CD4-positive, alpha-beta T cell treated with Interleukin-6 at 100 ng/mL for 8 hours (primary cell): ENCODE measurements at places on chromosomes 13 and 19.

GRCh38 chr13:61728471-61728870, 312.8 kb upstream of the PCDH20 start:
- DNase-seq: no peak

DNA sequence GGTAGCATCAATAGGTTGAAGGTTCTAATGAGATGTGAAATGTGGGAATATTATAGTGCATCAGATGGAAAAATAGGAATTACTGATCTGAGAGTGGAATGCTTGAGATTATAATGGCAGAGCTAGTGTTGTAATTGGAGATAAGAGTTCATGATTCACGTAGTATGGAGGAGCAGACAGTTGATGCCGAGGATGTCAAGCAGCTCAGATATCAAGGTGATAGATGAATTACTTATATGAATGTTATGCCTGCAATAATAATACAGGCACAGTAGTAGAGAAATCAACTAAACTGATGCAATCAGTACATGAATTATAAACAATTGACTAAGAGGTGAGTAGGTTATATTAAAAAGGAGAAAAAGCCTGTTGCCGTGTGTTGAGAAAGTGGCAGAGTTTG, 793.2 kb upstream of the GPC6 start:
- DNase-seq: no peak

GRCh38 chr19:56130006-56130405, 8.9 kb upstream of the ZNF787 start:
- no peak for DNase-seq

GRCh38 chr19:9818175-9818733, 625 bp downstream of the FBXL12 start:
- no peak for DNase-seq

GRCh38 chr13:36059321-36059720, 71.9 kb downstream of the DCLK1 start:
- no peak for DNase-seq

DNA sequence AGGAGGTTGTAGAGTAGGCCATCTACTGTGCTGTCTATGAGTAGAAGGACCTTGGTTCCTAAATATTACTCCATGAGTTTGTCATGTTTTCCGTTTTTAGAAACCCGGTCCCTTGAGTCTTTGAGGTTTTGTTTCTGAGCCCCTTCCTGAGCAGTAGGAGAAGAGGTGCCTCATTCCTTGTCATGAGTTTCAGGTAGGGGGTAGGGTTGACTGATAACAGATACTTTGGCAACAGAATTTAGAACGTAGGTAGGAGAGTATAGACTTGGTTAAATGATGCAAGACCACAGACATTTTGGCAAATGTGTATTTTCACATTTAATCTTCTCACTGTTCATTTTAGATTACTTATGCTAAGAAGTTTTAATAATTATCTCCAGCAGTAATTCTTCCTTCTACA, 24.6 kb downstream of the LMO7 start:
- no peak for DNase-seq

DNA sequence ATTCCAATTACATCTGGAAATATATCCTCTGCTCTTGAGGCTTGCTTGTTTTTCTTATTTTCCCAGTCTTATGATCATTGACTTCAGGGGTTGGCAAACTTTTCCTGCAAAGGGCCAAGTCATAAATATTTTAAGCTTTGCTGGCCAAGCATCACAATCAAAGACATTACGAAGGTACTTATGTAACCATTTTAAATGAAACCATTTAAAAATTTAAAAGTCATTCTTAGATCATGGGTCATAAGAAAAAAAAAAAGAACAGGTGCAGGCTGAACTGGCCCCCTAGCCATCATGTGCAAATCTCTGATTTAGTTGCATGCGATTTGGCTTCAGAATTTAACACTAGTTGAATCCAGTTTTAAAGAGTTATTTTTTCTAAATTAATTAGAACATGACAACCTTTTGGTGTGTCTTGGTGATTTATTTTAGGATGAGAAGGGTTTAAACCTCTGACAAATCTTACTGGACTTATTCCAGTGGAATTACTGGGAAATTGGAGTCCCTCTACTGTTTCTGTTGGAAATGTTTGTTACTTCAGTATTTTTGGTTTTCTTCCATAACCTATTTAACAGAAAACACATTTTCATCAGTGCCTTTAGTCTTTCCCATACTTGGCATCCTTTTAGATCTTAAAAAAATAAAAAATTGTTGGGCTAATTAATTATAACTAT, 148.1 kb downstream of the NHLRC3 start:
- no peak for DNase-seq

DNA sequence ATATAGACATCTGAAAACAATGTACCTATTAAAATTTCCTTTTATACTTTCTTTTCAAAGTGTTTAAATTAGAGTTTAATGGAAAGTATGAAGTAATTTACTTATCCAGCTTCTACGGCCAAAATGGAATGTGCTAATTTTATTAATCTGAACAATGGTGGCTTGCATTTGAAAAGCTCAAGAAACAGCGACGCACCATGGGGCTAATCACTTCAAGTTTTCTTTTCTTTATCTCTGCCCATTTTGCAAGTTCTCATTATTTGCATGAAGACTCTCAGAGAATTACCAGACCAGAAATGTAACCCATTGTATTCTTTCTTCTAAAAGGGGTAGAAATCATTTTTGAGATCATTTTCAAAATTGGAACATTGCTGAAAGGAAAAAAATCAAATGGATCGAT, 204.0 kb upstream of the STARD13 start:
- no peak for DNase-seq

DNA sequence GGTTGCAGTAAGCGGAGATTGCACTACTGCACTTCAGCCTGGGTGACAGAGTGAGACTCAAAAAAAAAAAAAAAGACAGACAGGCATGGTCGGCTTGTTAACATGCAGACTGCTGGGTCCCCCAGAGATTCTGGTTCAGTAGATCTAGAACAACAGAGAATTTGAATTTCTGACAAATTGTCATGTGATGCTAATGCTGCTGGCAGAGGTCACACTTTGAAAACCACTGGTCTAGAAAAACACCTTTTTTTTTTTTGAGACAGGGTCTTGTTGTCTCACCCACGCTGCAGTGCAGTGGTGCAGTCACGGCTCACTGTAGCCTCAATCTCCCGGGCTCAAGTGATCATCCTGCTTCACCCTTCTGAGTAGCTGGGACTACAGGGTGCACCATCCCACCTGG, 7.7 kb upstream of the LRFN3 start:
- DNase-seq: no peak

- DNase-seq: no peak
Measured at GRCh38 chr13:113888701-113889330, 24.9 kb upstream of the GAS6 start.

GRCh38 chr19:13764821-13765394, 586 bp downstream of the MRI1 start:
- DNase-seq: no peak

GRCh38 chr13:57137585-57137984, 3.1 kb upstream of the PRR20A start:
- DNase-seq: no peak

DNA sequence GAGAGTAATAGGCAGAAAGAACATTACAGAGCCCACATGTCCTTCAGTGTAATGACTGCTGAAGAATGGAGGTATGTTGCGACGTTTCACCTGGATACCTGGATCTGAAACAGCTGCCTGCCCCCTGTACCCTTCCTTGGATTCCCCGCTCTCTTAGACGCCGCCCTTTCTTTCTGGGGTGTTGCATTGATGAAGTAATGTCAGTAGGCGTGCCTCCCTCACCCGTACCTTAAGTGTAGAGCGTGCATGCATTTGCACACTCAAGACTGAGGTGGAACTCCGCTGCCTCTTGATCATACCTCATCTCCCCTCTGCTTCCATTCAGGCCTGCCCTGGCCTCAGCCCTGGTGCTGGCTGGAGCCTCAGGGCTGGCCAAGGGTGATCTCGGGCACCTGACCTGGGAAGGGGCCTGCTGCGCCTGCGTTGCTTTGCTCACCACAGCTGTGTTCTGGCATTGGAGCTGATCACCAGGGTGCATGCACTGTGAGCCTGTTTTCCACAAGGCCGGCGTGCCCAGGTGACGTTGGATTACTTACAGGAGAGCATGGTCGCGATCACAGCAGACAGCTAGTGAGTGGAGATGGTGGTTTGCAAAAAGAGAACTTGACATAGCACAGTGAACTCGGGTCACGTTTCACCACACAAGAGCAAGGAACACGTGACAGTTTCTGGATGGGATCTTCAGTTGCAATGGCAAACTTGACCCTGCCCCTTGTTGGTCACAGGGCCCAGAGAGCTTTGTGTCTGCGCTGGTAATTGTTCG, 99.0 kb downstream of the ARHGEF7 start:
- no peak for DNase-seq

DNA sequence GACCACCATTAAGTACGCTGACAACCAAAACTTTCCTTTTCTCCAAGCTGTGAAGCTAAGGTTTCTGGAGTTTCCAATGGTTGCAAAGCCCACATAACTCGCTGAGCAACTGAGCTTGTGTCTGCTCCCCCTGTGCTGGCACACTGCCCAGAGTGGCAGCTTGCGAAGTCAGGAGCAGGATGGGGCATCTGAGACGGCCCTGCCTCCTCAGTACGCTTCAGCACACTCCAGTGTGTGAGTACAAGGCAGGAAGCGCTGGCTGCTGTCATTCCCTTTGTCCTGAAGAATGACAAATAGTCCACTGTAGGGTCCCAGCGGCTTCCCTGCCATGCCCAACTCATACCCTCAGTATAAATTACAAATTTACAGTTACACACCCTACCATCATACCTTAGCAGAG, 51.5 kb downstream of the SKA3 start:
- DNase-seq: no peak

GRCh38 chr19:18110609-18111232, 13.1 kb downstream of the MAST3 start:
- no peak for DNase-seq

- DNase-seq: no peak
Measured at GRCh38 chr19:33440682-33441081, 67.2 kb downstream of the CEBPG start.

GRCh38 chr19:34128558-34129250, 43.6 kb upstream of the LSM14A start:
- DNase-seq: no peak

- DNase-seq: no peak
Measured at GRCh38 chr13:95386370-95386769, 85.1 kb upstream of the ABCC4 start.

GRCh38 chr13:47859165-47859564, 141.9 kb downstream of the SUCLA2 start:
- DNase-seq: no peak

GRCh38 chr19:50858886-50859285, 4.2 kb downstream of the KLK3 start:
- no peak for DNase-seq

- no peak for DNase-seq
Measured at GRCh38 chr13:74466864-74467263, 332.7 kb upstream of the KLF12 start.

DNA sequence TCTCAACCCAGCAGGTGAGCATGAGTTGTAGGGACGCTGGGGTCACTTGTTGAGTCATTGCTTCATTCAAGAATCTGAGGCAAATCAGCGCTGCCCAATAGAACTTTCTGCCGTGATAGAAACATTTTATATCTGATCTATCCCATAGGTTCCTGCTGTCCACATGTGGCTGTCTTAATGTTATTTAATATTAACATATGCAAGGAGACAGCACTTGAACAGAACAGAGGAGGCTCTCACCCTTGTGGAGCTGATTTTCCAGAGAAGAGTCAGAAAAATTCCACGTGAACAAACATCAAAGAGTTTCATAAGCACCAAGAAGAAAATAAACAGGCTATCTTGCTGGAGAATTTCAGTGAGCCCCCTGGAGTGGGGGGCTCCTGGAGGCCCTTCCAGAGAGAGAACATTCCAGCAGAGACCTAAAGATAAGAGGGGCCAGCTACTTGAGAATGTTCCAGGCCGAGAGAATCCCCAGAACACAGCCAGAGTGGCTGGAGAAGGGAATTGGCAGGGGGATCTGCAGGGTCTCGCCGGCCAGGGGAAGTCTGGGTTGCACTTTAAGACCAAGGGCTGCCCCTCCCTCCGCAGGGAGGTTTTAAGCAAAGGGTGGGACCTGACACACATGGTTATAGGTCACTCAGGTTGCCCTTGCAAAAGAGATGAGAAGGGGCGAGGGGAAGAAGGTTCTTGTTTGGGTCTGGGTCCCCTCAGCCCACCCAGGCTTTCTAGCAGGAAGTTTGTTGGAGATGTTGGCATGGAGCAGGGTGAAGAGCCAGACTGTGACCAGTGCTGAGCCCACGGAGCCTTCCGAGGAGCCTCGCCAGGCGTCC, 135.7 kb downstream of the CRYL1 start:
- DNase-seq: no peak

- DNase-seq: peak; percentile 67
Measured at GRCh38 chr13:114151565-114152284, 19.3 kb upstream of the RASA3 start.

- no peak for DNase-seq
Measured at GRCh38 chr13:97262058-97262457, 39.9 kb downstream of the MBNL2 start.

GRCh38 chr19:34393031-34393430, 11.2 kb upstream of the PDCD2L start:
- no peak for DNase-seq

- DNase-seq: no peak
Measured at GRCh38 chr13:40341096-40341471, 325.4 kb downstream of the FOXO1 start.

GRCh38 chr13:29500386-29500785, 95.1 kb downstream of the SLC7A1 start:
- no peak for DNase-seq

GRCh38 chr13:36313047-36313969, 15.7 kb upstream of the CCDC169 start:
- DNase-seq: no peak

DNA sequence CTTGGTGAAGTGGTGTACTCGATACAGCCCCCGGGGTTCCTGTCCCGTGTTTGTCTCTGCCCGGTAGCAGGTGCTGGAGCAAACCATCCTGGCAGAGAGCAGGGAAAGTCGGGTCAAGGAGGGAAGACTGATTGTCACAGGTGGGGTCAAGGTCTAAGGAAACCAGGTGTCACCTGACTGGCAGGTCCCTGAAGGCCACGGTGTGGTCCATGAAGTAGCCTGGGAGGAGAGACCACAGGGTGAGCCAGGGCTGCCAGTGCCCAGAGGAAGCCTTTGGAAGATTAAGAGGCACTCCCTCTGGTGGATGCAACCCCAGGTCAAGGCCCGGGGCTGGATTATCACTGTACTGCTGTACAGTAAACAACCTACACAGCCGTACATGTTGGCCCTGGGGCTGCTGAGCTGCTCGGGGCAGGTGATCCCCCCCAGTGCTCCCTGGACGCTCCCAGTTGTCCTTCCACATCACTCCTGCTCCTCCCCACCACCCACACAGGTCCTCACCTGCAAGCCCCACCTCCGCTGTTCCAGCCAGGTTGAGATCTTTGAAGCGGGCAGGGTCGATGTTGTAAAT, 6.0 kb upstream of the CCER2 start:
- DNase-seq: no peak

- no peak for DNase-seq
Measured at GRCh38 chr13:111095031-111095840, 19.9 kb upstream of the ARHGEF7 start.

GRCh38 chr13:43684963-43685725, 101.6 kb downstream of the ENOX1 start:
- no peak for DNase-seq

- no peak for DNase-seq
Measured at GRCh38 chr19:47755762-47756626, 10.6 kb downstream of the NOP53 start.
